ENCODE measurements at places on chromosomes 1 and 21.

DNA sequence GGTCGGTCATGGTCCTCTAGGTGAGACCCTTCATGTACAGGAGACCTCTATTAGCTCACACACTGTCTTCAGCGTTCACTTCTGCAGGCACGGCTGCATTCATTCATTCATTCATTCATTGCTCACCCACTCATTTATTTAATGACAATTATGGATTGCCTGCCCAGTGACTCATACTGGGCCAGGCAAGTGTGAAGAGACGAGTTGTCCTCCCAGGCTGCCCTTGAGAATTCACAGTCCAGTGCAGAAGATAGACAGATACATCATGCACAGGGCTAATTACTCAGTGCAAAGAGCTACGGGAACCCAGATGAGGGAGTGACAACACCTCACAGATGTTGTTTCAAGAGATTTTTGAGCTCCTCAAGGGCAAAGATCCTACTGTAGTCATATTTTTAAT, 248.4 kb downstream of the TNR start:
- no peak for DNase-seq

DNA sequence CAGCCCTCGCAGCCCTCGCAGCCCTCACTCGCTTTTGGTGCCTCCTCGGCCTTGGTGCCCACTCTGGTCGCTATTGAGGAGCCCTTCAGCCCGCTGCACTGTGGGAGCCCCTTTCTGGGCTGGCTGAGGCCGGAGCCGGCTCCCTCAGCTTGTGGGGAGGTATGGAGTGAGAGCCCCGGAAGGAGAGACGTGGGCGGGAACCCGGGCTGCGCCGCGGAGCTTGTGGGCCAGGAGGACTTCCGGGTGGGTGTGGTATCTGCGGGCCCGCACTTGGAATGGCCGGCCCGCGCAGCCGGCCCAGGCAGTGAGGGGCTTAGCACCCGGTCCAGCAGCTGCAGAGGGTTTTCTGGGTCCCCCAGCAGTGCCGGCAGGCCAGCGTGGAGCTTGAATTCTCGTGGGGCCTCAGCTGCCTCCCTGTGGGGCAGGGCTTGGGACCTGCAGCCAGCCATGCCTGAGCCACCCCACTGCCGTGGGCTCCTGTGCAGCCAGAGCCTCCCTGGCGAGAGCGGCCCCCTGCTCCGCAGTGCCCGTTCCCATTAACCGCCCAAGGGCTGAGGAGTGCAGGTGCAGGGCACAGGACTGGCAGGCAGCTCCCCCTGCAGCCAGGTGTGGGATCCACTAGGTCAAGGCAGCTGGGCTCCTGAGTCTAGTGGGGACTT, 9.9 kb upstream of the CFHR2 start:
- peak; percentile 67 for DNase-seq

- DNase-seq: no peak
These were observed 101.3 kb upstream of the USP24 start for GRCh38 chr1:55316502-55316901.

GRCh38 chr1:44684525-44684924, 10.0 kb downstream of the ARMH1 start:
- no peak for DNase-seq

- peak; percentile 99 for DNase-seq
These were observed 605.3 kb upstream of the USP24 start for GRCh38 chr1:55820501-55820900.

DNA sequence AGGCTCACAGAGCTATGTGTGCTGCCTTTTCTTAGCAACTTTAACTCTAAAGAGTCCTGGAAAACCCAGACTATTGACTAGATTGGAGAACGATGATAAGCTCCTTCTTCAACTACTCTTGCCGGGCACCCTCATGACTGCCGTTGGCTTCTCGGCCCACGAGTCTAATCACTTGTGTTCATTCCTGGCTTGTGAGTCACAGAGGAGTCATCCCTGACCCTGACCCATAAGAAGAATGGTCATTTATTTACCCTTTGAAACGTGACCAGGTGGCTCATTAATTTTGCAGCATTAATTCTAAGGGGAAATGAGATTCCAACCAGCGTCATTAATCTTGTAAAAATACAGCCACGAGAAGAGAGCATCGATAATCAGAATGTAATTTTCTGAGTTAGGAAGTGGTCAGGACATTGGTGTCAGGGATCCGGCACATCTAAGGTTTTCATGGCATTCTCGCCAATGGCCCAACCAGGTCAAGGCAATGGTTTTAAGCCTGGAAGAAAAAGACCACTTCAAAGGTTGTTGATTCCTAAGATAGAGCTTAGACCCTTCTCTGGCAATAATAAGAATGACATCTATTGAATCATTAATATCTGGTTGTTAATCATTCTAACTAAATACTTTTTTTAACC, 183.6 kb upstream of the RUNX1 start:
- DNase-seq: no peak

DNA sequence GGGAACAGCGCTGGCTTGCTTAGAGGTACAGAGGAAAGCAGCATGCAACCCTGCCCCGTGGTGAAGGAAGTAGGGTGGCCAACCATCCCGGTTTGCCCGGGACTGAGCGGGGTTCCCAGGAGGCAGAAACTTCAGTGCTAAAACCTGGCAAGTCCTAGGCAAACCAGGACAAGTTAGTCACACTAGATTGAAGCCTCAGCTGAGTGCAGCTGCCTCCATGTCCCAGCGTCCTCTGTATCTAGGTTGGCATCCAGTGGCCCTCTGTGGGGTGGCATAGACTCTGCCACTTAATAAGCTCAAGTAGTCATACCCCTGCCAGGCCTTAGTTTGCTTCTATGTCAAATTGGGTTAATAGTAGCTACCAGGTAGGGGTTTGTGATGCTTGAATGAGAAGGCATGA, 67.1 kb downstream of the ATP2B4 start:
- DNase-seq: no peak

DNA sequence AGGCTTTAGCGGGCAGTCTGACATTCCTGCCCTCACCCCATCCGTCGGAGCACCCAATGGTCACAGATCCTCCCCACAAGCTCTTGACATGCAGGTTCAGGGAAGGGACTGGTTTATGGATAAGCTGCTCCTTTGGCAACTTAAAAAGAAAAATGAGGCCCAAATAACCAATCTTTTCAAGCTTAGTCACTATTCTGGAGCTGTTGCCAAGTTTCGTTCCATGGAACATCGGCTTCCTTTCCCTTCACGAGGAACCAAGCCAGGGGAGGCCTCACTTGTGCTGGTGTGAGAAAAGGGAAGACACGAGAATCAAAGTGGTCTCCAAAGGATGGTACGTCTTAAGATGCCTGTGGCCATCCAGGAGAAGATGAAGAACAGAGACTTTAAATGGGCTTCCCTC, 46.1 kb upstream of the LPAR3 start:
- DNase-seq: no peak

GRCh38 chr1:150383631-150384324, 19.8 kb downstream of the RPRD2 start:
- DNase-seq: no peak

- no peak for DNase-seq
These were observed 365.8 kb downstream of the SMYD3 start for GRCh38 chr1:246141306-246141705.

GRCh38 chr1:117093091-117093534, 28.4 kb downstream of the TRIM45 start:
- no peak for DNase-seq

- DNase-seq: no peak
These were observed 183.9 kb downstream of the PTPRU start for GRCh38 chr1:29420202-29420601.

DNA sequence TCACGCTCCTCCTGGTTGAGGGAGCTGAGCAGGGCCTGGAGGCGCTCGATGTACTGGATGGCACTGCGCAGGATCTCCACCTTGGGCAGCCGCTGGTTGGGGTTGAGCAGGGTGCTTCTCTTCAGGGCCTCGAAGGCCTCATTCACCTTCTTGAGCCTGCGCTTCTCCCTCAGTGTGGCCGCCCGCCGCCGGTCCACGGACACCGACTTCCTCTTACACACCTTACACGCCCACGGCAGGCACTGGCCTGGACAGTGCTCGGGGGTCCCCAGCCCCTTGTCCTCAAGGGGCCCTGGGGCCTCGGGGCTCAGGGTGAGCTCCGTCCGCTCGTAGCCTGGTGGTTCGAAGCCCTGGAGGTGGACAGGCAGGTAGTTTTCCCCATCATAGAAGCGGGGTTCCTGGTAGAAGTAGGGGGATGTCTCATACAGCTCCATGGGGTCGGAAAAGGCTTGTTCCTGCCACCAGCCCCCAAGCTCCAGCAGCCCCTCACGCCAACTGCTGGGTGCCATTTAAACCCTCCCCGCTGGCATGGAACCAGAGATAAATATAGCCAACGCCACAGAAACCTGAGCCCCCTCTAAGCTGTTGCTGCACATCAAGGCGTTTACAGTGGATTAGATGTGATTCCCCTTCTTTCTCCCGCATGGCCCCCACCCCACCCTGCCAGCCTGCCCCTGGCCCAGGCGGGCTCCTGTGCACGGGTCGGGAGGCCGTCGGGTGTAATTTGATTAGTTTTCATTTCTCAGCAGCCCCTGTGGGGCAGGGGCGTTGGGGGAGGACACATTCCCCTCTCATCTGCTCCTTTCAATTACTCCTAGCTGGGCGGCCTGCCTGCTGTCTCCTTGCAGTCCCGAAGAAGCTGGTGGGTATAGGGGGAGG, at the start of gene MYOG:
MYOG (minus strand) TSS at position 485 of the 879 bp plus-strand sequence; CDS start at position 434, 51 bp downstream.
- no peak for DNase-seq

- DNase-seq: no peak
These were observed 277.0 kb downstream of the MRPL39 start for GRCh38 chr21:25330266-25330665.

- no peak for DNase-seq
These were observed 44.5 kb downstream of the KIRREL1 start for GRCh38 chr1:158037866-158038359.

GRCh38 chr1:235919833-235920441, 53.2 kb upstream of the LYST start:
- no peak for DNase-seq

DNA sequence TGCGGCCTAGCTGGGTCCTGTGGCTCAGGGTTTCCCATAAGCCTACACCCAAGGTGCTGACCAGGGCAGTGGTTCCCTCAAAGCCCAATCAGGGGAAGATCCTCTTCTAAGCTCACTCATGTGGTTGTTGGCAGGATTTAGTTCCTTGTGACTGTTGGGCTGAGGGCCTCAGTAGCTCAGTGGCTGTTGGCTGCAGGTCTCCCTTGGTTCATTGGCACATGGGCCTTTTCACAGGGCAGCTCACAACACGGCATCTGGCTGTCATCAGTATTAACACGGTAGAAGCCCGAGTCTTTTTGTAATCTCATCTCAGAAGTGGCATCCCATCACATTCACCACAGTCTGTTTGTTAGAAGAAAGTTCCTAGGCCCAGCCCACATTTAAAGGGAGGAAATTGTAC, 188.2 kb upstream of the HMCN1 start:
- no peak for DNase-seq

- DNase-seq: no peak
These were observed 47.8 kb upstream of the BTG3 start for GRCh38 chr21:17660452-17660851.

DNA sequence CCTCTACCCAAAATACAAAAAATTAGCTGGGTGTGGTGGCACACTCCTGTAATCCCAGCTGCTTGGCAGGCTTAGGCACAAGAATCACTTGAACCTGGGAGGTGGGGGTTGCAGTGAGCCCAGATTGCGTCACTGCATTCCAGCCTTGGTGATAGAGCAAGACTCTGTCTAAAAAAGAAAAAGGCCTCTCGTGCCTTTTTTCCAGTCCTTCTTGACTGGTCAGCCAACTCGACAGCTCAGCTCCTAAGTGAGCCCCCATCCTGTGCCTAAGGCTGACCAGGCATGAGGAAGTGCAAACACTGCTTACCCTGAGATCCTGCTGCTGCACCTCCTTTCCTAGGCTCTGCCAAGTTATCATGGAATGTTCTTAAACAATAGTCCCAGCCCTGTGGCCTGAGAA, 10.1 kb upstream of the PROK1 start:
- no peak for DNase-seq

GRCh38 chr1:248871837-248872401, 13.0 kb upstream of the ZNF692 start:
- DNase-seq: no peak

DNA sequence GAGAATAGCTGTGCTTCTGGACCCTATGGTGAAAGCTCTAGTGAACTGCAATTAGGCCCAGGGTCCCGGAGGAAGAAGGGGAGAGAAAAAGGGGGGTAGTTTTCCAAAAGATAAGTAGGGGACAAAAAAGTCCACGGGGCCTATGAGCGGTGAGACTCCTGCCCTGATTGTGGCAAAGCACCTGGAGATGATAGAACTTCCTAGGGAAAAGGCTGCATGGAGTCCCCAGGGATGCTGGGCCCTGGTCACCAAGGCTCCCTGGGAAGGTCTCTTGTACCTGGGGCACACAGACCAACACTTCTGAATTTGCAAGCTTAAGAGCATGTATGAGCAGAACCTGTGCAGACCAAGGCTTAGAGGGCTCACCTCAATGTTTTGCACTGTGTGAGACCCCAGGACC, 5.4 kb upstream of the SHISA4 start:
- no peak for DNase-seq

DNA sequence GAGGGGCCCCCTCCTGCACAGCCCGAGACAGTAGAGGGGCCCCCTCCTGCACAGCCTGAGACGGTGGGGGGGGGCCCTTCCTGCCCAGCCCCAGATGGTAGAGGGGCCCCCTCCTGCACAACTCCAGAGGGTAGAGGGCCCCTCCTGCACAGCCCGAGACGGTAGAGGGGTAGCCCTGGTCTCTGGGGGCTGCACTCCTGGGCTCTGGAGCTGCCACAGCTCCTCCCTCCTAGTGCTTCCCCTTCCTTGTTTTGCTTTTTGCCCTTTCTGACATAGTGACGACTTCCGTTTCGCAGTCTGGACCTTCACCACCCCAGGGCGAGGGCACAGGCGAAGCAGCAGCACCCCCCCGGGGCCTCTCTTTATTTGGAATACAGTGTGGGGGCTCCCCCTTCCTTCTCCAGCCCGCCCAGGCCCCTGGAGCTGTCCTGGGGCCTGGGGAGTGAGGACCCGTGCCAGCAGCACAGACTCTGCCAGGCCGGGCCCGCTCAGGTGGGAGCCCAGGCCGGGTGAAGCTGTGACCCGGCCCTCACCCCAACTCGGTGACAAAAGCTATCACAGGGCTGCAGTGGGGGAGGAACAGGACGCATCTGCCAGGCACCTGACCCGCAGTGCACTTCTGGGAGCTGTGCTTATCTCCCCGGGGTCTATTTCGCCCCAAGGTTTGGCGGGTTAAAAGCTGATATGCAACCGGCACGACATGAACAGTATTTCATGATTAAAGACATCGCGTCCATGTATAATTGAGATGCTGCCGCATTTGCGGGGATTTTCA, 1.1 kb upstream of the PRXL2B start:
- DNase-seq: no peak

- no peak for DNase-seq
These were observed 2.2 kb upstream of the LYPD8 start for GRCh38 chr1:248757784-248758195.

GRCh38 chr1:157240495-157241184, 102.4 kb upstream of the ETV3 start:
- DNase-seq: no peak
